ENCODE measurements at places on chromosomes 7 and 10. TPM values are rescaled to one million over a fixed set of nuclear protein-coding genes. Genes with fewer than 3 reads are reported as not detected.

IKZF1 gene
- total RNA-seq = 0.43 TPM

CDK13 gene
- total RNA-seq = 48.2 TPM

KIAA1549 gene
- total RNA-seq = 13.0 TPM

NKX1-2 gene
- 2.6 TPM for total RNA-seq

PSMC2 gene
- total RNA-seq = 138 TPM

Data from motor neuron (in vitro differentiated cells).